Activated CD4-positive, alpha-beta T cell treated with anti-CD3 and anti-CD28 coated beads, Interleukin-2, amount 50 U/mL, for 4 hours (primary cell): ENCODE measurements at places on chromosomes 13 and 19.

- no peak for DNase-seq
These were observed 113.0 kb downstream of the KL start for GRCh38 chr13:33129094-33129832.

- DNase-seq, result no peak
These were observed 205.0 kb upstream of the RFC3 start for GRCh38 chr13:33612641-33613638.

DNA sequence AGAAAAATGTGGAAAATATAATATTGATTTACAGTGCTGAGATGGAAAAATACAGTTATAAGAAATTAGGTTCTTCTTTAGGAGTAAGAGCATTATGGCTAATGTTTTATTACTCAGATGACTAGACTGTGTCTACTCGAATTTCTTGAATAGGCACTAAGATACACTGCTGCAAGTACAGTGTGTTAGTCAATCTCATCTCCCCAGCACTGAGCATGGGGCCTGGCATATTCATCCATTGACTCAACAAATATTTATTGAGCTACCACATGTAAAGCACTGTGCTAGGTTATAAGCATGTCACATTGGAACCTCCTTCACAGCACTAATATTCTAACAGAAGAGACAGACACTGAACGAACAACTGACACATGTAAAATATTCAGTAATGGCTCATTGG lies 242.5 kb upstream of the GPC6 start:
- no peak for DNase-seq

DNA sequence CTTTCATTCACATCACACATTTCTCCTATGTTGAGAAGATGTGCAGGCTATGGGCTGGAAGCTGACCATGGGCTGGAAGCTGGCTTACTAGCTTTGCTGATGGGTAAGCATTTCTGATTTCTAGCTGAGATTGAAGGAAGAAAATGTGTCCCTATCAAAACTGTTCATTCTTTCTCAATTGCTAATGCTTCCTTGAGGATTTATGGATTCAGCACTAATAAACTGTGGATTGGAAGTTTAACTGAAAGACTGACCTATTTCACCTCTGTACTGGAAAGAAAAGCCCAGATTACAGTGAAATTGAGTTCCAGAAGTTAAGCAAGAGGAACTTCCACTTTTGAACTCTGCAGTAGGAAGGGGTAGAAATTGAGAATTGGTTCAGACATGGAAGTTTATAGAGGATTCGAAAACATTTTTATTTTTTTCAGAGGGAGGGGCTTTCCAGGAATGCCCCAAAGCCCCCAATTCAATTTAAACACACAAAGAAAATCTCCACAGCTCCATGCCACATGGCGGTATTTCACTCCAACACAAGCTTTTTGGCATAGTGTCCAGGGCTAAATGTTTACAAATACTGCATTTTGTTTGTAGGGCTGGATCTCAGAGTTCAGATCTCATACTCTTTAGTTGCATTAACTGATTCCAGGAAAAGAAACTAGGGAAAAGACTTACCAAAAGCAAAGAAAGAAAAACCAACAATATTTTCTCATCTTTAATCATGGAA lies 61.2 kb upstream of the ARGLU1 start:
- no peak for DNase-seq

GRCh38 chr19:48332662-48333466 lies 7.5 kb downstream of the EMP3 start:
- DNase-seq, result peak; percentile 95

DNA sequence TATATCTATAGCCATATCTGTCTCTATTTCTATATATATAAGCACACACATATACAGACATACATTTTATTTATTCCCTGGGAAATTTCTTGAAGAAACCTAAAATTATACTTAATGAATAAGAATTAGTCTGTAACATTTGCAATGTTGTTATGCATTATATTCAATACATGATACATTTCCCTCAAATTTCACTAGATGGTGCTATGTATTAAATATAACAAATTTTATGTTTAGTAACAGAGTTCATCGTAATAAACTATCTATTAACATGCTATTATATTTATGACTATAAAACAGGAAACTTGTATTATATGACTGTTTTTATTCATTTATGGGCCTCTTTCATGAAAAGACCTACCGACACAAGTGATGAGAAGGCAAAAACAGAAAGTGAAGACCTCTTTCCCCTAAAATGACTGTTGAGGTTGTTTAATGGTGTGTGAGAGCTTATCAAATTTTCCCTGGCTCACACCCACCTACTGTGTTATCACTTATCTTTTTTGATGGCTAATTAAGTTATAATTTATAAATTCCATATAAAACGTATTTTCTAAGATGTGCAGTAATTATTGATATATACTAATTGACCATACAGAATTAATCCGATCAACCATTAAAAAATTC lies 881.9 kb downstream of the SLITRK6 start:
- DNase-seq, result no peak

GRCh38 chr13:94309576-94309975 lies 169.9 kb downstream of the DCT start:
- DNase-seq, result no peak

- no peak for DNase-seq
These were observed 123.2 kb upstream of the VSTM2B start for GRCh38 chr19:29402563-29402962.

GRCh38 chr13:30808600-30808999 lies 73.3 kb downstream of the ALOX5AP start:
- DNase-seq, result no peak

DNA sequence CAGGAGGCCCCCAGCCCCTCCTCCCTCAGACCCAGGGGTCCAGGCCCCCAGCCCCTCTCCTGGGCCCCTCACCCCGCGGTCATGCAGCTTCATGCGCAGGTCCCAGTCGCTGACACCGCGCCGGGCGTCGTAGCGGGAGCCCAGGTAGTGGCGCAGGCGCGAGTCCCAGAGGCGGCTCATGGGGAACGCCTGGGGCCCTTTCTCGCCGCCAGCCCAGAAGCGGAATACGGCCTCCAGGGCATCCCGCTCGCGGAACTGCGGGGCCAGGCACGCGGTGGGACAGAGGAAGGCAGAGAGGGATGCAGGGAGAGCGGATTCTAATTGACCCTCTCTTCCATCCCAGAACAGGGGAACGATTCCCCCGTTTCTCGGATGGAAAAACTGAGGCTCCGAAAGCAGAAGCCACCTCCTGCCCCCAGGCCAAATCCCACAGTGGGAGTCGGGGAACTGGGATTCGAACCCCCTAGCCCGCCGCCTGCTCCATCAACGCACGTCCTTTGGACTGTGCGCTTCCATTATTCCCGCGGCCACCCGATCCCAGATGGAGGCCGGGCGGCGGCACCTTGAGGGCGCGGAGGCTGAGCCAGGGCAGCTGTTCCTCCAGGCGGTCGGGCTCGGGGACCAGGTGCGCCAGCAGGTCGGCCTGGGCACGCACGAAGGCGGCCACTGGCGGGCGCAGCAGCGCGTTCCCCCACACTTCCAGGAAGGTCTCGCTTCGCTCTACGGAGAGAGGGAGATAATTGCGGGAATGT lies 4.2 kb upstream of the TNNI3 start:
- DNase-seq, result no peak

DNA sequence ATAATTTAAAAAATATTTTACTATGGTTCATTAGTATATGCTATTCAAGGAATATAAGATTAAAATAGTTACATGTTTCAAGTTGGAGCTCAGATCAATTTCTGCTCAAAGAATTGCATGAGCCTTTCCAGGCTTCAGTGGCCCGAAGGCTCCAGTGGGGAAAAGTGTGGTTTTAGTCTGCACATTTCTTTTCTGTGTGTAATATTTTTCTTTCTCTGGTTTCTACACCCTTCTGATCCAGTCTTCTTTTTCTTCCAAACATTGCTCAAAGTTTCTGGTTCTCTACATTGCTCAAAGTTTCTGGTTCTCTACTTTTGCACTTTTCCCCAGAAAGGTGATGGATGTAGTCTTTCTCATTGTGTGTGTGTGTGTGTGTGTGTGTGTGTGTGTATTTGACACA lies 64.7 kb upstream of the OXGR1 start:
- no peak for DNase-seq

GRCh38 chr13:27064252-27064995 lies 107.2 kb downstream of the USP12 start:
- no peak for DNase-seq

- peak; percentile 13 for DNase-seq
These were observed 1.7 kb downstream of the PROSER1 start for GRCh38 chr13:39036212-39036611.

DNA sequence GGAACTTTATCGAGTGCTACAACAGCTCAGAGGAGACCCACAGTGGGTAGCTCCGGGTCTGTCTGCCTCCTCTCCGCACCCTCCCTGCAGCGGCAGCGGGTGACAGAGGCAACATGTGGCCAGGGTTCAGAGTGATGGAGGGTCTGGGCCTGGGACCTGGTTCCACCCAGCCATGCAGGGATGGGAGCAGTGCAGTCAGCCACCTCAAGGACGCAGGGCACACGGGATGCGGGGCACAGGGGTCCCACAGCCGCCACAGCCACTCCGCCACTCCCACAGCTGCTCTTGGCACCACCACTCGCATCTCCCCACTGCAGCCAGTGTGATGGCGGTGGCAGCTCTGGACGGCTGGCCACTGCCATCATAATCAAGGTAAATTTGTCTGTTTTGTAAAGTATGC lies 892.9 kb downstream of the OLFM4 start:
- no peak for DNase-seq

GRCh38 chr19:7977021-7977722 lies 28.3 kb downstream of the ELAVL1 start:
- DNase-seq, result no peak

- no peak for DNase-seq
These were observed 49.7 kb downstream of the TGDS start for GRCh38 chr13:94546061-94546839.

- DNase-seq, result no peak
These were observed 43.6 kb downstream of the SIPA1L3 start for GRCh38 chr19:37950471-37951175.

GRCh38 chr13:85236413-85236812 lies 562.8 kb downstream of the SLITRK6 start:
- DNase-seq, result no peak

GRCh38 chr13:34034411-34034810 lies 216.5 kb downstream of the RFC3 start:
- no peak for DNase-seq

DNA sequence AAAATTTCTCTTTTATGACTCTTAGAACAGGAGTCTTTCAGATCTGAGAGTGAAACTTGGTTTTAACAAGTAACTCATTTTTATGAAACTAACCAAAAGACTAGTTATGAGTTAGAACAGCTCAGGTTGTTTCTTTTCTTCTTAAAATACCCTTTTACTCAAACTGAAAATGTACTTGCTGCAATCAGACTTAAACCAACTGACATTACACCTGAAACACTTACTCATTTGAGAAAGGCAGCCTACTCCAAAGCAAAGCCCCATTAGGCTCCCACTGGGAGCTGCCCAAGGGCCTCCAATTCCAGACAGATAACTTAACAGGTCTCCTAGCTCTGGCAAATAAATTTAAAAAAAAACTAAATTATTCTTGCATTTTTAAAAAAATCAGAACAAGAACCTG lies 3.6 kb downstream of the FOXO1 start:
- DNase-seq, result no peak

- no peak for DNase-seq
These were observed 66.8 kb downstream of the FNDC3A start for GRCh38 chr13:49042476-49042875.

DNA sequence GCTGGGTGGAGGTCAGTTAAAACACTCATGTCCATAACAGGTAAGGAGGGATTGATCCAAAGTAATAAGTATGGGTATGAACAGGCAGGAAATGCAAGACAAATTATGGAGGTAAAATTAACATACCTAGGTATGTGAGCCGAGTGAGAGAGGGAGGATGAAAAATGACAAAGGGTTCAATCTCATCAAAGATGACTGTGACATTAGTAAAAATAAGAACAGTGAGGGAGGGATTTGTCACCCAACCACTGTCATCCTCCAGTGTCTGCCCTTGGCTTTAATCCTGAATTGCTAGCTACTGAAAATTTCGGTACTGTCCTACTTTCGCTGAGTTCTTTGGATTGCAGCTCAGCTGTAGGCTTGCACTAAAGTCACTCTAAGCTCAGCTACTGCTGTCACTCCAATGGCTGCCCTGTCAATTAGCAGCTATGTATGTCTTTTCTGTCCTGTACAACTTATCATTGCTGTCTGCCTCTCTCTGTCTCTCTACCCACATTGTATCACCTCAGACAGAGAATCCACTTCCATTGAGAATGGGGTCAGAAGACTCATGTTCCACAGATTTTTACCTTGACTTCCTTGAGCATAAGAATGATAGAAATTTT lies 62.5 kb downstream of the LRRC63 start:
- no peak for DNase-seq

- no peak for DNase-seq
These were observed 76.9 kb downstream of the LRCH1 start for GRCh38 chr13:46629811-46630413.

- no peak for DNase-seq
These were observed 10.1 kb upstream of the MBNL2 start for GRCh38 chr13:97212004-97212403.

GRCh38 chr19:4391306-4391693 lies 9.0 kb downstream of the SH3GL1 start:
- DNase-seq, result no peak

GRCh38 chr13:82747291-82747690 lies 1135.0 kb downstream of the SLITRK1 start:
- DNase-seq, result no peak

- DNase-seq, result no peak
These were observed 27.1 kb downstream of the SERP2 start for GRCh38 chr13:44400736-44401135.

DNA sequence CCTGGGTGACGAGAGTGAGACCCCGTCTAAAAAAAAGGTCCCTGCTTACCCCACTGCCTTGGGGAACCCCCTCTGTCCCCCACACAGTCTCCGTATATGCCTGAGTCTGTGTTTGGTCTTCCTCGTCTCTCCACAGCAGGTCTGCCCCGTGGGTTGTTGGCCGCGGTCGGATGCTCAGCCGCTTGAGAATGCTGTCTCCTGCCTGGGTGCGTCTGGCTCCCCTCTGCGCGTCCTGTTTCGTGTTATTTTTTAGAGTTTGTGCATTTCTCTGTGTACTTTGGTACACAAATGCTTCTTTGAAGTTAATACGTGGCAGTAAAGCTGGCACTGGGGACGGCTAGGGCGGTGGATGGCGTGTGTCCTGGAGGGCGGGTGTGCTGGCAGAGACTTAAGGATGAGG lies 34.9 kb downstream of the KDM4B start:
- DNase-seq, result no peak

GRCh38 chr19:18206018-18206417 lies 2.2 kb upstream of the RAB3A start:
- no peak for DNase-seq

DNA sequence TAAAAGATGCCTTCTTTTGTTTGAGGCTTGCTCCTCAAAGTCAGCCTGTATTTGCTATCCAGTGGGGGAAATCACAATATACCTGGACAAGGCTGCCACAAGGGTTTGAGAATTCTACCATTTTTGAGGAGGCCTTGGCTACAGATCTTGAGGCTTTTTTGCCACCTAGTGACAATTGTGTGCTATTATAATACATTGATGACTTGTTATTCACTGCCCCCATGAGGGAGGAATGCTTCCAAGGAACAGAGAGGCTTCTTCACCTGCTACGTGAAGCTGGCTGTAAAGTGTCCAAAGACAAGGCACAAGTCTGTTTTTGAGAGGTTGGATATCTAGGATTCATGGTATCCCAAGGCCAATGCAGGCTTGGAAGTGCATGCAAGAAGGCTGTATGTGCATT lies 72.5 kb downstream of the ZNF708 start:
- DNase-seq, result no peak
